Fibroblast of lung (primary cell): ENCODE measurements at places on chromosomes 7 and 10. TPM values are rescaled to one million over a fixed set of nuclear protein-coding genes. Genes with fewer than 3 reads are reported as not detected.

The RBM28 gene
- total RNA-seq, result 9.5 and 11.2 TPM in 2 replicates

The NPSR1 gene
- not detected in 2 replicates for total RNA-seq

The ZCWPW1 gene
- total RNA-seq, result 2.8 and 4.1 TPM in 2 replicates

The SMKR1 gene
- 0.51 and 3.5 TPM in 2 replicates for total RNA-seq

The TRIM73 gene
- total RNA-seq, result 0.51 and 1.3 TPM in 2 replicates

The C10orf53 gene
- total RNA-seq, result not detected in 2 replicates

The LRMDA gene
- 1.0 and 2.0 TPM in 2 replicates for total RNA-seq

The WDR11 gene
- 73.7 and 89.5 TPM in 2 replicates for total RNA-seq

The ADCY1 gene
- 0.51 and 2.5 TPM in 2 replicates for total RNA-seq

The CPXM2 gene
- 9.8 and 48.1 TPM in 2 replicates for total RNA-seq

The AKR1C8 gene
- total RNA-seq, result not detected in 2 replicates

The DTX2 gene
- 2.6 and 6.8 TPM in 2 replicates for total RNA-seq

The CPA5 gene
- total RNA-seq, result not detected in 2 replicates
